ENCODE measurements at places on chromosomes 6 and 20. TPM values are rescaled to one million over a fixed set of nuclear protein-coding genes. Genes with fewer than 3 reads are reported as not detected.
A peak's percentile ranks its signal among the peaks of the same experiment; 100 is the strongest.

Gene RAET1L
- not detected for total RNA-seq

GRCh38 chr20:17794400-17794799 is 94.6 kb downstream of the BANF2 start:
- DNase-seq: no peak

DNA sequence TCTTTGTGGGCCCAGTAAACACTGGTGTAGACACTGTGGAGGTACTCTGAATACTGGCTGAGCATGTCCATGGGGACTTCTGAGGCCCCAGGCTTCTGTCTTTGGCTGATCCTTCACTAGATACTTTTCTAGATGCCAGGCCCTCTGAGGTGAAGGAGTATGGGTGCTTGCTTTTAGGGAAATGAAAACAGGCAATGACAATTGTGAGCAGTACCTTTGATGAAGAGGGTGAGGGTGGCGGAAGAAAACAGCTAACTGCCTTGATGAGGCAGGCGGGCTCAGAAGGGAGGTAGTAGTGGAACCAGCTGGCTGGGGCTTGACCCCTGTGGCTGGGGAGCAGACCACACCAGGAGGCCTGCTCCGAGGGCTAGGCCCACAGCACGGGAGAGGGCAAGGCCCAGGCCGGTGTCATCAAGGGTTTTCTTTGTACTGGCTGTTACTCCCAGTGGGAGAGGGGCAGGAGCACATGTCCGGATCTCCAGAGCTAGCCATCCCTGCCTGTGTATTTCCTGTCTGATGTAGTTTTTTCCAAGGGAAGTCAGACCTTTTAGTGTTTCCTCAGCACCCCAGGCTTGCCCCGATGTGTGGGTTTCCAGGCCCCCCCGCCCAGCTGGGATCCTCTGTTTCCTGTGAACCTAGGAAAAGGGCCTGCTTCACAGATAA is 3.9 kb downstream of the PLCG1 start:
- DNase-seq: no peak

Gene HLA-DPA1
- total RNA-seq: 6.2 TPM

Gene SSTR4
- not detected for total RNA-seq

Gene SF3B5
- total RNA-seq: 206 TPM

DNA sequence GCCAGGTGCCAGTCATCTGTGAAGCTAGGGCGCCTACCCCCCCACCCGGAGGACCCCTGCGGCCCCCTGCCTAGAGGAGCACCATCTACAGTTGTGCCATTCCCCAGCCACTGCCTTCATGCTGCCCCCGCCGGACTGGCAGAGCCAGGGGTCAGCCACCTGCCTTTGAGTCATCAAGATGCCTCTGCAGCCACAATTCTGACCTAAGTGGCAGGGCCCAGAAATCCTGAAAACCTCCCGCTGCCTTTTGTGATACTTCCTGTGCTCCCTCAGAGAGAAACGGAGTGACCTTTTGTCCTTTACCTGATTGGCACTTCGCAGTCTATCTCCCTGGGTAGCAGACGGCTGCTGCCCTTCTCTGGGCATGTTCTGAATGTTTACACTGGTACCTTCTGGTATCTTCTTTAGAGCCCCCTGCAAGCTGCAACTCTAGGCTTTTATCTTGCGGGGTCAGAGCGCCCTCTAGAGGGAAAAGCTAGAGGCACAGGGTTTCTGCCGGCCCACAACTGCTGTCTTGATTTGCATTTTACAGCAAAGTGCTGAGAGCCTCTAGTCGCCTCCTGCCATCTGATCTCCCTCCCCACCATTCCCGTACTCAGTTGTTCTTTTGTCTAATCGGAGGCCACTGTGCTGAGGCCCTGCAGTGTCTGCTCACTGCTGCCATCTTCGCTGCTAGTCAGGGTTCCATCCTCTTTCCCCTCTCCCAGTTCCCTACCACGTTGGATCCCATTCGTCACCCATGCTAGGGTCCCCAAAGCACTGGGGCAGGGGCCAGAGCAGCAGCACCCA is 26.9 kb downstream of the SPATA2 start:
- DNase-seq: peak; percentile 94

DNA sequence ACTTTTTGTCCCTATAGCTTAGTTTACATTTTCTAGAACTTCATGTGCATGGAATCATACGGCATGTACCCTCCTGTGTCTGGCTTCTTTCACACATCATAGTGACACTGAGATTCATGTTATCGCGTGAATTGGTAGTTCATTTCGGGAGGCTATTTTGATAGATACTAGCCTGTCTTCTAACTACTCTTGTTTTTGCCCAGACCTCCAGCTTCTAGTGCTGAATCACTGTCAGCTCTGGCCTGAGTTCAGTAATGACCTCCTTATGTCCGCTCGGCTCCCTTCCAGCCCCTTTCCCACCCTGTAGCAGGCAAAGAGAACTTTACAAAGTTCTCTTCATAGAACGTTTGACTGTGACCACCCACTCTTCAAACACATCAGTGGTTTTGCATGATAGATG is 14.1 kb downstream of the MYBL2 start:
- no peak for DNase-seq

DNA sequence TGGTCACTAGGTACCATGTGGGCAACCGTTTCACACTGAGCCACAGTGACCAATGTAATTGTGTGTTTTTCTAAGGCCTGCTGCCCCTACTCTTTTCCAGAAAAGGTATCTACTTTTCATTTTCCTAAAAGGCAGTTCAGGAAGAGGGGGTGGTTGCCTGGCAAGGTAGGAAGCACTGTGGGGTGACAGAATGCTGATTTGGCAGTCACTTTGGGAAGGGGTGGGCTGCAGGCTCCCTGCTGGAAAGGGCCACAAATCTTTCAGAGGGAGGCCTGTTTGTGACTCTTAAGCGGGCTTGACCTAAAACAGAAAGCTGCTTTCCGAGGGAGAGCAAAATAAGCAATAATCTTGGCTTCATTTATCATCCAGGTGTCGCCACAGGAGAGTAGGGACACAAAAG is 5.2 kb upstream of the NNAT start:
- no peak for DNase-seq

GRCh38 chr6:116485559-116486184 is 24.5 kb downstream of the CALHM6 start:
- DNase-seq: no peak

- DNase-seq: no peak
Measured at GRCh38 chr6:159212525-159213280, 43.5 kb downstream of the FNDC1 start.

Gene PRDM1
- 1.1 TPM for total RNA-seq

Gene MDFI
- total RNA-seq: 38.5 TPM

All from H1 (cell line).